Fibroblast of upper back skin (primary cell): ENCODE measurements at places on chromosomes 2 and 18.

- peak; percentile 77 for DNase-seq
These were observed 71.1 kb upstream of the SH3BP4 start for GRCh38 chr2:234880551-234881211.

DNA sequence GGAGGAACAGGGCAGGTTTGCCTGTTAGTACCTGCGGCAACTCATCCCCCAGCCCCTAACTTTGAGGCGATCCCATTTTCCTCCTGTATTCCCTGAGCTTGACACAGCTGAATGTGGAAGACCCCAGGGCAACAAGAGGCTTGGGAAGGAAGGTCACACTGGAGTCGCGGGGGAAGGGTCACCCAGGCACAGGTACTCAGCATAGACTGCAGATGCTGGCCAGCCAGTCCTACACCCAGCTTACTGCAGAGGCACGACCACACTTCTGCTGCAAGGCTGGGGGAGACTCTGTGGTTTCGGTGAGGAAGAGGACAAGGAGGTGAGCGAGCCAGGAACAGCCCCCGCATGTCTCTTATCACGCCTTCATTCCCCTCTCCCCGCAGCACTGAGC, 91.5 kb downstream of the MALT1 start:
- DNase-seq: no peak

GRCh38 chr18:50607378-50607926, 47.6 kb downstream of the MAPK4 start:
- DNase-seq: no peak

DNA sequence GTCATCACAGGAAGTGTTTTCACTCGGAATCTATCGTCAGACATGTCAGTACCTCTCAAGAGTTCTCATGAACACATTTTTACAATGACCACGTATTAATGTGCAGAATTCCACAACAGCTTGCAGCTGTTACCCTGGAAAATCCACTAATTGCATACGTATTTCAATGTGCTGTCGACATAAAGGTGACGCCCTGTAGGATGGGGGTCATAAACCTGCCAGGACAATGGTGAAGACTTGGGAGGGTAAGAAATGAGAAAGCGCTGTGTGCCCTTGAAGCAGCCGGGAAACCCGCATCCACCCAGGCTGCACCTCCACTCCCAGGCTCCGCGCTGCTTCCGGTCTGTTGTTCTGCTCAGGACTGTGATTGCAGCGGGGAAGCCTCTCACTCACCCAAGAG, 14.0 kb downstream of the TMEM18 start:
- DNase-seq: no peak

DNA sequence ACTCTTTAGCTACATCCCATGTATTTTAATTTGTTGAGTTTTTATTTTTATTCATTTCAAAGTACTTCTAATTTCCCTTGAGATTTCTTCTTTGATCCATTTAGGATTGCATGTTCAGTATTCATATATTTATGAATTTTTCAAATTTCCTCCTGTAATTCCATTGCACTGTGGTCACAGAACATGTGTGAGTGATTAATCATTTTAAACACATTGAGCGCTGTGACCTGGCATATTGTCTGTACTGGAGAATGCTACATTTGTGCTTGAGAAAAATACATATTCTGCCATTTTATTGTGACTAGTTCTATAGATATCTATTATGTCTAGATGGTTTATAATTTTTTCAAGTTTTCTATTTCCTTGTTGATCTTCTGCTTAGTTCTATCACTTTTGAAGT, 353.7 kb downstream of the RAD51AP2 start:
- peak; percentile 69 for DNase-seq

DNA sequence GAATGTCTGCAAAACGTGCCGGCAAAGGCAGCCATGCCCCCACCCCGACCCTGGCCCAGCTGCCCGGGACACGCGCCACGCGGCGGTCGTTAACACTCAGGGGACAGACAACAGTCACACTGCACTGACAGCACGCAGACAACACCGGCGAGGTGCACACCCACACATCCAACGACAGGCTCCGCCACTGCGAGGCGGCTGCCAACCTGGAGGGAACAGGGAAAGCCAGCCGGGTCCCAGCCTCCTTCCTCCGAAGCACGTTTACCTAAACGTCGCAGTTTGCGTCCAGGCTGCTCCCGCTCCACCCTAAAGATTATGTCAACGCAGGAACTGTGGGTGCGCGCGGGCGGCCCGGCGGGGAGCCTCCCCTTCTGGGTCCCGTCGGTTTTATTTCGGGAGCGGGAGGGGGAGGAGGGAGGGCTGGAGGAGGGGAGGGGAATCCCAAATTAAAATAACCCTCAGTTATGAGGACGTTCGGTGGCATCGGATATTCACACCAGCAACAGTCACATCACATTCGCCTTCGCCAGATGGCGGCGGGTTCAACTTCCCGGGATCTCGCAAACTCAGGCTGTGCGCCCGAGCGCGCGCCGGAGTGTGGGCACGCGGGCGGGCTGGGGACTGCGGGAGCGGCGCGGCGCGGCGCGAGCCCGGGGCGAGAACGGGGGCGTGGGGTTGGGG, 644 bp downstream of the PTGR3 start:
- DNase-seq: no peak

DNA sequence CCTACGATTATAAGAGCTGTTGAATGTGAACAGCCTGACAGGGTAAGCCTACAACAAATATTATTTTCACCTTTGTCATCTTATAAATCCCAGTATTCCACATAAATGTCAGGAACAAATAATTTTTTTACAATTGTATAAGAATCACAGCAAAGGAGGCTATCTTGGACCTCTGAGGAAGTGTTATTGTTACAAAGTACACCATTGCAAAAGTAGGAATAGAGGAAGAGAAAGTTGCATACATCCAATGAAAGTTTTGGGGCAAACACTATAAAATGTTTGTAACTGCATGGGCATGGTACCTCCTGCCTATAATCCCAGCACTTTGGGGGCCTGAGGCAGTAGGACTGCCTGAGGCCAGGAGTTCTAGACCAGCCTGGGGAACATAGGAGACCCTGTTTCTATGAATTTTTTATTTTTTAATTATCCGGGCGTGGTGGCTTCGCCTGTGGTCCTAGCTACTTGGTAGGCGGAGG, 715 bp upstream of the MEMO1 start:
- no peak for DNase-seq

DNA sequence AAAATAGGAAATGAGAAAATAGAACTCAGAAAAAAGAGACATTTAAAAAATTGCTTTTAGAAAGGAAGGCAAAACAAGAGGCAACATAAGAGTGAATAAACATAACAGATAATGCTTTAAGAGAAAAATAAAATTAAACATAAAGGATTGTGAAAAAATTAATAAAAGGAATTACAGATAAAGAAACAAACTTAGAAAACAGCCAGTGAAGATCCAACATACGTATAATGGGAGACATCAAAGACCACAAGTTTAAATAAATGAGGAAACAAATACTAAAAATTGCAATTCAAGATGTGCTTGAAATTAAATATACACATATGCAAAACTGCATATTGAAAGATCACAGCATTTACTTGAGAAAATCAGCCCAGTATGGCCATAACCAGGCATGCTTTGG, 448.9 kb downstream of the NBAS start:
- DNase-seq: no peak

DNA sequence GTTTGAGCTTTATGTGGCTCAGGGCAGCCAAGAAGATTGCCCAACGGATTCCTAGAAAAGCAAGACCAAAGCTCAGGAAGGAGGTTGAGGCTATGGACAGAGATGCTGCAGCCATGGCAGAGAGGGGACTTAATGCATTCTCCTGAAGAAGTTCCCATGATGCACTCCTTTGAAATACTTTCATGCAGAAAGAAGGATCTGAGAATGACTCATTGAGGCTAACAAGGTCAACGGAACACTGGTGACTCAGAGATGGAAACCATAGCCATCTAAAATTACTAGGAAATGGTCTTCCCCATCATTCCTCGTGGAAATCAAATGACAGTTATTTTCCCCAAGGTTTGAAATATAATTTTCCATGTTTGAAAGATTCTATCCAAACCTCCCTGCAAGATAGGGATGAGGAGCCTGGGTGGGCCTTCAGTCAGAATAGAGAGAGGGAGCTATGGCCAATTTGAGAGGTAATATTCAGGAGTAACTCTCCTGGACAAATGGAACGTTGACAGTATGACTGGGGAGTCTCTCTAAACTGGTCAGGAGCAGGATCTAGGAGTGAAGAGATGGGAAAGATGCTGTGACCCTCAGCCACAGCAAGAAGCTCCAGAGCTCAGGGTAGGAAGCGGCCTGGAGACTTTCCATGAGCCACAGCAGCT, 63.0 kb downstream of the REEP1 start:
- DNase-seq: peak; percentile 69

- no peak for DNase-seq
These were observed 196.6 kb upstream of the SOX11 start for GRCh38 chr2:5495586-5495985.

- DNase-seq: peak; percentile 22
These were observed 119.8 kb downstream of the PRKCE start for GRCh38 chr2:45771261-45771660.

DNA sequence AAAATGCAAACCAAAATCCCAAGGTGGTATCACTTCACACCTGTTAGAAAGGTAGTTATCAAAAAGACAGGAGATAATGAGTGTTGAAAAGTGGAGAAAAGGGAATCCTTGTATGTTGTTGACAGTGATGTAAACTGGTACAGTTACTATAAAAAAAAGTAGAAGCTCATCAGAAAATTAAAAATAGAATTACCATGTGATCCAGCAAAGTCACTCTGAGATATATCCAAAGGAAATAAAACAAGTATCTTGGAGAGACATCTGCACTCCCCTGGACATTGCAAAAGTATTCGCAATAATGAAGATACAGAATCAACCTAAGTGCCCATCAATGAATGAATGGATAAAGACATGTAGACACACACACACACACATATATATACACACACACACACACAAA, 208.3 kb upstream of the PIEZO2 start:
- no peak for DNase-seq

GRCh38 chr2:159012142-159012541, 43.7 kb downstream of the TANC1 start:
- DNase-seq: no peak
